ENCODE measurements at places on chromosomes 1 and 21.

GRCh38 chr1:153350321-153350957, 1.8 kb upstream of the PGLYRP4 start:
- DNase-seq: no peak

GRCh38 chr1:114715952-114716303, 643 bp downstream of the NRAS start:
- no peak for DNase-seq

- DNase-seq: no peak
Observed at GRCh38 chr1:160768295-160768657, 27.7 kb upstream of the LY9 start.

GRCh38 chr1:21198929-21199328, 22.2 kb upstream of the EIF4G3 start:
- no peak for DNase-seq

- DNase-seq: no peak
Observed at GRCh38 chr1:174074757-174075156, 52.6 kb upstream of the RC3H1 start.

- DNase-seq: no peak
Observed at GRCh38 chr1:72060466-72061245, 221.7 kb downstream of the NEGR1 start.

DNA sequence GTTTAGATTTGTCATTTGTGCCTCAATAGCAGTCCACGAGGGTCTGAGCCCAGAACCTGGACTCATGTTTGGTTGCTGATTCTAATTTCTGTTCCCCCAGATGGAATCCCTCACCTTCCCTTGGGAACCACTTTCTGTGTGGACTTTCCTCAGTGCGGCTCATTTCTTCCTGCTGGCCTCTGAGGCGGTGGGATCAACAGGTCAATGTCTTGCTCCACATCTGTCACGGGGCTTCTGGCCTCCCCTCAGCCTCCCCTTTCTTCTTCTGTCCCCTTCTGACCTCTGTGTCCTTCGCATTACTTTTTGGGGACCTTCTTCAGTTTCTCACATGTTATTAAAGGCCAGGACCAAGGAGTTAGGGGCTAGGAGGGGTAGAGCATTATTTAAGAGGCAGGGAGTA, 49.2 kb upstream of the PRELP start:
- DNase-seq: no peak
